Stimulated activated CD4-positive, alpha-beta T cell treated with anti-CD3 and anti-CD28 coated beads, Interleukin-1b, Interleukin-23, amount 100 ng/mL, for 48 hours (primary cell): ENCODE measurements at places on chromosomes 1 and 21.

DNA sequence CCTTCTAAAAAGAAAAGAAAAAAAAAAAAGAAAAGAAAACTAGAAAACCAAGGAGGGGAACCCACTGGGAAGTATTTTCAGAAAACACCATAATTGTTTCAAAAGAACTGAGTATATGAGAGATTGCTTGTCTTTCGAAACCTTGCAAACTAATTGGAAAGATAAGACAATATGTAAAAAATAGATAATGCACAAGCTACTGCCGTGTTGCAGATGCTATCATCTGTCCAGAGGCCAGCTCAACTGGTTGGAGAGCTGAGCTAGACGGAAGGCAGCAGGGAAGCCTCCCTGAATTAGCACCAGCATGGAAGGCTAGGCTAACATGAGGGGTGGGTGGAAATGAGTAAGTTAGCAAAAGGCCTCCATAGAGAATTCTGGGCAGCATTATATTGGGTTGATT, 16.2 kb upstream of the CACHD1 start:
- DNase-seq, result no peak

GRCh38 chr21:33865176-33865575, 50.4 kb downstream of the ATP5PO start:
- no peak for DNase-seq

- no peak for DNase-seq
Measured at GRCh38 chr1:223188618-223189356, 45.7 kb upstream of the TLR5 start.

DNA sequence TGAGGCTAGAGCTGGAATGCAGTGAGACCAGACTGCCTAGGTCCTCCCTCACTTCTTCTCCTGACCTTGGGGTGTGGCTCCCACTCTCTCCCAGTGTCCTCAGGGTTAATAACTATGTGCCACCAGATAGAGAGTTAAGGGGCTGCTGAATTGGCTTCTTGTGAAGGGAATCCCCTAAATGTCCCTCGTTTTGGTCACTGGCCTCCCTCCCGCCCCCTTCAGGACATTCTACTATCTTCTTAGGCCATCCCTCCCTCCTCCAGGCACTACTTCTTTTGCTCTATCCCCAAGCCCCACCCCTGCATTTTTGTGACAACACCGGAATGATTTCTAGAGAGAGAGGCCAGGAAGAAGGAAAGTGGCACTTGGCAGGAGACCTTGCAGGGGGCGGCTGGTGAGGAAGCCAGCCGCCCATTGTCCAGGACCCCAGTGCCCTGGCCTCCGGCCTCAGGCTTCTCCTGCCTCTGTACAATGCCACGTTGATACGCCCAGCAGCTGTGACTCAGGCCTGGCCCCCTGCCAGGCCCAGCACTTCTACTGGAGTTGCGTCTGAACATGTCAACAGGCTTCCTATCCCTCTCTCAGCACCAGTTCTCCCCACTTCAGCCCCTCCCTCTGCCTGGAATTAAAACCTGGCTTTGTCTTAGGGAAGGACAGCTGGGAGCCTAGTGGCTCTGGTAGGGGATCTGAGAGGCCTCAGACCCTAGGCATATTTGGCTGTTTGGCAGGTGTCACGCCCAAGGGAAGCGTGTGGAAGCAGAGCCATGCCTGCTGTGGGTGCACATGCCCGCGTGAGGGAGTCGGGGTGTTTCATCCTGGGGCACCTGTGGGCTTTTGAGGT, 9.1 kb downstream of the LMNA start:
- DNase-seq, result peak; percentile 54

- no peak for DNase-seq
Measured at GRCh38 chr1:193142409-193142808, 20.6 kb downstream of the CDC73 start.

DNA sequence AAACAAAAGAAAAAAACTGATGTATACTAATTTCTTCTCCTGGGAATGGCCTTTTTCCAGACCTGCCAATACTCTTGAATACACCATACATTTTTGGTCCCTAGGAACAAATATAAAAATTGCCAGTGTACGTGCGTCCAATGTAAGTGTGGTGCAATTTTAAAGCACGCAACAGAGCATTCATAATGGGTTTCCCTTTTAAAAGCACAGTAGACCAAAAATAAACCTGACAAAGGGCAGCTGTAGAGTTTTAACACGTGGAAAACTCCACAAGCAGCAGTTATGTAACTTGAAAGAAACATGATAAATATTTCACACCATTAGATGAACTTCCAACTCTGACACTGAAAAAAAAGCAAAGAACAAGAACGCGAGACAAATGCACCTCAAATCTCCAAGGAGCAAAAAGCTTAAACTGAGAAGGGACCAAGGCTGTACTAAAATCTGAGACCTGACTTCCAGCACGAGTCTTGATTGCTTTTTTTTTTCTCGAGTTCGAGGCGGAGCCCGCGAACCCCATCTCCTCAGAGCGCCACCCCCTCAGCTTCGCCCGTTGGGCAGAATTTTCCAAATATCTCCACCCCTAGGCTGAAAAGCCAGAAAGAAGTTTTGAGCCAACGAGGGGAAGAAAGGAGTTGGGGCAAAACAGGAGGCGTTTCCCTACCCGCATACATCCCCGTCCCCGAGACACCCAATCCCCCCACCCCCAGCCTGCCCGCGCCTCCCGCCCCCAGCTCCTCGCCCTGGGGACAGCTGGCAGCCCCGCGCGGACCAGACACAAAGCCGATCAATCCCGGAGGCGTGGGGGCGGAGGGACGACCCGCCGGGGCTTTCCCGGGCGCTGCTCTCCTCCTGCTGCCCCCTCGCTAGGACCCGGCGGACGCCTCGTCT, at the start of gene JAM2:
JAM2 (plus strand) TSS at position 599 of the 891 bp plus-strand sequence. CDS start 564 bp downstream, outside the sequence.
- DNase-seq, result no peak

DNA sequence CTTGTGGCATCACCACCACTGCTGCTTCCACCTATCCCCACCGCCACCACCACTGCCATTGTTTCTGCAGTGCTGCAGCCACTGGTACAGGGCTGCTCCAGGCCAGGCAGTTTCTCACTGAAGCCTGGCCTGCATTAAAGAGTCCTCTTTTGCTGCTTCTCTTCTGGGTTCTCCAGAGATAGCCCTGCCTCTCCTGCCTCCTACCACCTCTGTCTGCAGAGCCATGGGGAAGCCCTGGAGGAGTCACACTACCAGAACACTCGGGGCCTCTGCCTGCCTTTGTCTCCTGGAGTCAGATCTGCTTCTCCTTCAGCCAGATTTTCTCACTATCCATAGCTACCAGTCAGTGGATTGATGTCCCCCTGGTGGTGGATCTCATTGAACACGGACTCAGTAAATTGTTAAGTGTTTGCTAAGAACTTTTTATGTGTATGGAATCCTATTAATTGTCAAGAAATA, 37.7 kb upstream of the DDAH1 start:
- no peak for DNase-seq

- DNase-seq, result peak; percentile 78
Measured at GRCh38 chr1:65687428-65688214, 105.1 kb upstream of the PDE4B start.
